A549 treated with dexamethasone at 1 μM for 4 hours (cell line): ENCODE measurements at places on chromosomes 3 and 15. TPM values are rescaled to one million over a fixed set of nuclear protein-coding genes. Genes with fewer than 3 reads are reported as not detected.

MGLL gene
- total RNA-seq = 59.3 to 81.4 TPM (median 68.7 TPM) in 5 replicates

CYP1A2 gene
- not detected in 5 replicates for total RNA-seq

GXYLT2 gene
- 1.0 to 1.5 TPM (median 1.2 TPM) in 5 replicates for total RNA-seq

SI gene
- total RNA-seq = not detected in 5 replicates

CATSPER2 gene
- 0.17 to 1.8 TPM (median 0.86 TPM) in 5 replicates for total RNA-seq

RBMS3 gene
- 0.64 to 1.4 TPM (median 1.2 TPM) in 5 replicates for total RNA-seq

FAM107A gene
- 0.37 to 0.54 TPM (median 0.46 TPM) in 5 replicates for total RNA-seq
